Progenitor cell of endocrine pancreas (in vitro differentiated cells): ENCODE measurements at places on chromosomes 12 and 14.

DNA sequence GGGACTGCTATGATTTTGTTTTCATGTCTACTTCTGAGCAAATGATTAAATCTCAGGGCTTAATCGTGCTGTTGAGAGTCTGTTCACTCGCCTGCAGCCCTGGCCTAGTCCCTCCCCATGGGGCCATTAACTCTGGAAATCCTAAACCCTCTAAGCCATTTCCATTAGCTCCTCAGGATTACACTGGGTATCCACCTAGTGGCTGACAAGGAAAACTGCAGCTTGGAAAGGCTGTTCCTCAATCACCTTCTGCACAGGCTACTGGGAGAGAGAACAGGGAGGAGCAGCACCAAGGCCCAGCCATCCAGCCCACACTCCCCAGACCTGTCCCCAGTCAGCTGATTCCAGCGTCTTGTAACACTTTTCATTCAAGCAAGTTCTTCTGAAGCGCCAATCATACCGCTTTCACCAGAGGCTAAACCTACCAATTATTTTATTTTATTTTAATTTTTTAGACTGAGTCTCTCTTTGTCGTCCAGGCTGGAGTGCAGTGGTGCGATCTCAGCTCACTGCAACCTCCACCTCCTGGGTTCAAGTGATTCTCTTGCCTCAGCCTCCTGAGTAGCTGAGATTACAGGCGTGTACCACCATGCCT lies 48.7 kb downstream of the NEUROD4 start:
- peak; percentile 16 for DNase-seq

- peak; percentile 71 for DNase-seq
Measured at GRCh38 chr12:55707841-55708694, at the start of gene ITGA7. ITGA7 (minus strand) TSS chr12:55707904; CDS start chr12:55707682, 222 bp downstream.

DNA sequence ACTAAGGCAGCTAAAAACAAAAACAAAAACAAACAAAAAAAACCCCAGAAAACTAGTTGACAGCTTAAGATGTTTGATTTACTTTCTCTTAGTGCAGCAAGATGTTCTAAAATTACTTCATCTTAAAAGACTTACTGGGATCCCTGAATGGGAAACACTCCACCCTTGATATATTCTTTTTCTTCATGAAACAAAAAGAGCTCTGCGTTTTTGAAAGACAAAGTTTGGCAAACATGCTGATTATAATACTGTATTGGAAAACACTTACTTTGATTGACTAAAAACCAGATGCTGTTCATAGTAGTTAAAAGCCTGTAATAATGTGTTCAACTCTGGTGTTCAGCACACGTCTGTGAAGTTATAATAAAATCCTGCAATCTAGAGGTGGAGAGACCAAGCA lies 136.8 kb downstream of the SRGAP1 start:
- no peak for DNase-seq

DNA sequence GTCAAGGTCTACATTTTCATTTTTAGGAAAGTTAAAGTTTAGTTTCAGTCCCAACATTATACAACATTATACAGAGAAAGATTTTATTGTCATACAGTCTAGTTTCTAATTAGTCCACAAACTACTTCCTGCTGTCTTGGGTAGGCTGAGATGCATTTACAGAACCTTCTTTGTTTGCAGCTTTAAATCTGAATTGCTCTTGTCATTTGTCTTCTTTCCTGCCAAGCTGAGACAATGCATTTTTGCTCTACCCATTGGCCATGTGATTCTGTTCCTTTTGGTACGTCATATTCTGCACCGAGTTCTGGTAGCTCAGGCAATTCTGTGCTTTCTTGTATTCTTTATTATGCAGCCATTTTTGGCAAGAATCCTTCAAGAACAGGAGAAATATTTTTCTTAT lies 228.5 kb downstream of the ATP23 start:
- DNase-seq, result no peak

- no peak for DNase-seq
Measured at GRCh38 chr12:28512876-28513275, 322.6 kb downstream of the CCDC91 start.

GRCh38 chr12:118053071-118053985 lies 7.7 kb downstream of the WSB2 start:
- no peak for DNase-seq

- DNase-seq, result no peak
Measured at GRCh38 chr14:77897374-77897773, 97.5 kb downstream of the ADCK1 start.

DNA sequence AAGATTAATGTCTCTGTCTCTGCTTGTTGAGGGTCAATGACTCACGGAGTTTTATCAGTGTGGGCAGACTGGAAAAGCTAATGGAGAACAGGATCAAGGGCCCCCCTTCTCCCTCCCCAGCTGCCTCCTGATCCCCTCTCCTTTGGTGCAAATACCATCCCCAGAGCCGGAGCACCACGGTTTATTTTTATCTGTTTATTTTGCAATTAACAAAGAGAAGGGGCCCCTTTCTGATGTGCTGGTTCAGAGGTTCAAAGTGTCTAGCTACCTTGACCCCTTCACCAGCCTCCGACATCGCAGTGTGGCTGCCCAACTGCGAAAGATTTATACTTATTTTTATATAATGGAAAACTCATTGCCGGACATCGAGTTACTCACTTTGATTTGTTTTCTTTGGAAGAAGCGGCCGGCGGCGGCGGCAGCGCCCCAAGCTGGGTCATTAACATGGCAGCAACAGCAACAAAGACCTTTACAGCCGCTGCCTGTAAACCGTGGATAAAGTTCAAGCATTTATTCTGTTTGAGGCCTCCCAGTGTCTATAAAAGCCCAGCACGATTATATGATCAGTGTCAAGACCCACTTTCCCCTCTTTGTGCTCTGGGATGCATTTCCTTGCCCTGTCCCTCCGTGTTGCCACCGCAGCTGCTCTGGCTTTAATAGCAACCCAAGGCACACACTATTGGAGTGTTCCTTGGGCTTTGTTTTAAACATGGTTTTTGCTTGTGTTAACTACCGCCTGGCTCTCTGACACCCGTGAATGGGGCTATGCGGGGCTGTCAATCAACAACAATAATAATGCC lies 47.4 kb upstream of the PARP11 start:
- DNase-seq, result no peak

DNA sequence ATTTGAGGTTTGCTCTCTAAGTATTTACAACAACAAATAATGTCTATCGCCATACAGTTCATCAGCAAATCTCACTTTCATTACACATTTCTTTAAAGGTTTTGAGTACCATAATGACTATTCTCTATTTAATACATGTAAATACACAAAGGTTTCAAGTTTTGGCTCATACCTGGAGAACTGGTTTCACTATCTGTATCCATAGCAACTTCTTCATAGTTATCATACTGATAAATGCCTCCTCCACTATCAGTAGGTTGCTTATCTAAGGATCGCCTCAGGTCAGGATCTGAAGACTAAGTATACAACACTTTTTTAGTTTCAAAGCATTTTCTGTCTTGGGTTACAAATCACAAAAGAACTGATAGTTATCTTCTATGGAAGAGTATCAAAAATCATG lies 21.4 kb downstream of the ZFC3H1 start:
- no peak for DNase-seq

- DNase-seq, result no peak
Measured at GRCh38 chr14:51360592-51360991, 120.5 kb downstream of the TMX1 start.

DNA sequence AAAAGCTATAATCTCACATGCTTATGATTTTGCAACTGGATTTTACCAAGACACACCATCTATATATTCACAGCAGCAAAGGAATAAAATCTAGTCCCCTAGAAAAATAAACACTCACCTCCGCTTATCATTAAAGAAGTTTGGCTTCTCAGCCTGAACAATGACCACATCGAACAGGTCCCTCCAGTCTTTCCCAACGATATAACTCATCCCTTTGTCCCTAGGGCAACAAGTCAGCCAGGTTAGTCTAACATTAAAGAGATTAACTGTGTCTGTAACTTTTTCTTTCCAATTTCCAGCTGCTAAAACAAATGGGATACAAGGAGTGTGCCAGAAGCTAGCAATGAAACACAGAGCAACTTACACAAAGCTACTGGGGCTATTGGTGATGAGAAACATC lies 48.0 kb downstream of the NT5DC3 start:
- no peak for DNase-seq

GRCh38 chr14:89243286-89243685 lies 173.7 kb downstream of the FOXN3 start:
- no peak for DNase-seq

GRCh38 chr14:22656945-22657731 lies 13.0 kb upstream of the OR6J1 start:
- no peak for DNase-seq

- no peak for DNase-seq
Measured at GRCh38 chr14:61925732-61926435, 163.7 kb downstream of the SNAPC1 start.

DNA sequence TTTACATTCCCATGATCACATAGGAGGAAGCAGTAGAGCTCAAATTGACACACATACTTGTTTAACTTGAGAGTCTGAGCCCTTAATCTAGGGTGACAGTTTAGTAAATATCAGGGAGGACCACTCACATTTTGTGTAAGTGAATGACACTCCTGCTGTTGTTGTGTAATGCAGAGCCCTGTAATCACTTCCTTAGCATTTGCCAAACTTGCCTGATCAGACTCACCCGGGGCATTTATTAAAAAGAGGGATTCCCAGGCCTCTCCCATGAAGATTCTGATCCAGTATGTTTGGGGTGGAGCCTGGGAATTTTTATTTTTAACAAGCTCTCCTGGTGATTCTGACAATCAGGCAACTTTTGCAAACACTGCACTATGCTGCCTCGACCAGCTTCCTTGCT lies 119.6 kb downstream of the NUAK1 start:
- DNase-seq, result no peak

GRCh38 chr12:7387289-7387688 lies 56.7 kb downstream of the CD163L1 start:
- no peak for DNase-seq

DNA sequence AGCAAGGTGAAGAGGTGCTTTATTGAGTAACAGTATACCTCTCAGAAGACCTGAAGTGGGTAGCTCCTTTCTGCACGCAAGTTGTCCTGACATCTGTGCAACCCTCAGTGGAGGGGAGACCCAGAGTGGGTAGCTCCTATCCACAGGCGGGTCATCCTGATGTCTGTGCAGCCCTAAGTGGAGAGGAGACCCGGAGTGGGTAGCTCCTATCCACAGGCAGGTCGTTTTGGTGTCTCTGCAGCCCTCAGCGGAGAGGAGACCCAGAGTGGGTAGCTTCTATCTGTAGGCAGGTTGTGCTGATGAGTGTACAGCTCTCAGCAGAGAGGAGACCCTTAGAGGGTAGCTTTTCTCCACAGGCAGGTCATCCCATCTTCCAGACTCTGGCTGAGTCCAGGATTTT lies 45.1 kb upstream of the PRPF39 start:
- DNase-seq, result no peak

GRCh38 chr12:87163122-87163521 lies 866.1 kb downstream of the C12orf50 start:
- DNase-seq, result no peak

DNA sequence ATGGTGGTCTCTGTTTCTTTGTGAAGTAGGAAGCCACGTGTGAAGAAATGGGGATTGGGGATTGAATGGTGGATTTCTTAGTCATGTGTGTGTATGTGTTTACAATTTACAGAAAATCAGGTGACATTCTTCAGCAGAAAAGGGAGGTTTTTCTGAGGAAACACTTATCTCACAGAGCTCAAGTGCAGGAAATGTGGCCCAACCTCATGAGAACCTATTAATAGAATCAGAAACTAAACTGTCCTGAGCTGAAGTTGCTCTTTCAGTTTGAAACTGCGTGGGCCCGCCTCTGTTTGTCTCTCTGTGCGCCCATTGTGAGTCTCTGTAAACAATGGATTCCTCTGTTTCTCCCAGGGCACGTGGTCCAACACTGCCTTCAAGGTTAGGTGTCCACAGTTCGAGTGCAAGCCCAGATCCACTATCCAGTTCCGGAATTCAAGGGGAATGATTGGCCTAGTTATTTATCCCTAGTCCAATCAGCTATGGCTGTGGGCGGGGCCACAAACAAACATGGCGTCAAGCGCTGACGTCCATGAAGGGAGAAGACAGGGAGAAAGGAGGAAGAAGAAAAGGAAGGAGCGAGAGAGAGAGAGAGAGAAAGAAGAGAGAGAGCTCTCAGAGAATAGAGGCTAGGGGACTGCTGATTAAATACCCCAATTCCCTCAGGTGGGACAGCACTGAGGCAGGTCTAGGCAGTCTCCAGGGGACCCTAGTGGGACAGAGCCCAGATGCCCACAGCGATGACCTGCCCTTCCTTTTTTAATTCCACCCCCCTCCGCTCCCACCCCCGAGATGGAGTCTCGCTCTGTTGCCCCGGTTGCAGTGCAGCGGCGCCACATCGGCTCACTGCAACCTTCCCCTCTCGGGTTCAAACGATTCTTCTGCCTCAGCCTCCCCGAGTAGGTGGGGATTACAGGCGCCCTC lies 31.4 kb upstream of the C12orf76 start:
- DNase-seq, result no peak

GRCh38 chr12:125324861-125325490 lies 259.7 kb downstream of the AACS start:
- no peak for DNase-seq

- peak; percentile 24 for DNase-seq
Measured at GRCh38 chr14:89773644-89774316, 180.8 kb downstream of the EFCAB11 start.

DNA sequence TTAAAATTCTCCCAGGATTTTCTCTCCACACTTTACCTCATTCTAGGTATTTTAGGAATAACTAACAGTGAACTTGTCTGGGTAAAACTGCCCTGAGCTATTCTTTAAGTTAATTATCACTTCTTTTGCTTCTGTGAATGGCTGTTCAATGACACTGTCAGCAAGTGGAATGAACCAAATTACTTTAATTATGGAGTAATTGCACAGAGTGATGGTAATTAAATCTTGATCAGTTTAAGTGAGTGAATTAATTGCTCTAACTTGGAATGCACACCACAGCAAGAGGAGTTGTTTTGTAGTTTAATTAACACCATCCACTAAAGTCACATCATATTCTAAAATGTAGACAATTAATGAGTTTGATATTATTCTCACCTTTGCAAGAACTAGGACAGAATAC lies 36.2 kb upstream of the TMEM260 start:
- no peak for DNase-seq

- no peak for DNase-seq
Measured at GRCh38 chr12:29425722-29426121, 44.8 kb upstream of the ERGIC2 start.

DNA sequence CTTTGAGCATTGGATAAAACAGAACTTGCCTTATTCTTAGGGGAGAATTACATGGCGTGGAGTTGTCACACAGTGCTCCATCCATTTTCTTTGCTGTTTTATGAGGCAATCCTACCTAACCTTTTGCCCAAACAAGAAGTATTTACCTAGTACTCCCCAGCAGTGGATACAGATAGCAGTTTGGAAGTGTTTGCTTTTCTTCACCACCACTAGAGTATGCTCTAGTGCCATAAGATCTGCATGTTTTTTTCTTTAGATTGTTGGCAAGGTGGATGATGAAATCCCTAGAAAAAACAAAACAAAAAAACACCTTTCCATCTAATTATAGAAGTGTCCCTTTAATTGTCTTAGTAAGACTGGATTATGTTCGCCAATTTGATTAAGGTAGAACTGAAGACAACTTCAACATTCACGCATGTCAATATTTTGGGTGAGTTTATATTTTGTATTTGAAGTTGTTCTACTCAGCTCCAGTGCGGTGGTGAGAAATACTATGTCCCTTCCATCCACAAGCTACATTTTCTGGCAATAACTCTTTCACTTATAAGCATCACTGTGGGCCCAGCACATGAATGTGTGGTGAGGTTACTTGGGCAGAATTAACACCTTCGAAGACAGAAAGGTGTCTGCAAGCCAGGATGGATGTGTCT lies 23.6 kb upstream of the TMEM260 start:
- DNase-seq, result no peak
